ENCODE measurements at places on chromosomes 1 and 21. TPM values are rescaled to one million over a fixed set of nuclear protein-coding genes. Genes with fewer than 3 reads are reported as not detected.
A peak's percentile ranks its signal among the peaks of the same experiment; 100 is the strongest.

The S100A16 gene
- total RNA-seq: 37.3 TPM

The PTGFRN gene
- 3.2 TPM for total RNA-seq

The SLAMF9 gene
- not detected for total RNA-seq

DNA sequence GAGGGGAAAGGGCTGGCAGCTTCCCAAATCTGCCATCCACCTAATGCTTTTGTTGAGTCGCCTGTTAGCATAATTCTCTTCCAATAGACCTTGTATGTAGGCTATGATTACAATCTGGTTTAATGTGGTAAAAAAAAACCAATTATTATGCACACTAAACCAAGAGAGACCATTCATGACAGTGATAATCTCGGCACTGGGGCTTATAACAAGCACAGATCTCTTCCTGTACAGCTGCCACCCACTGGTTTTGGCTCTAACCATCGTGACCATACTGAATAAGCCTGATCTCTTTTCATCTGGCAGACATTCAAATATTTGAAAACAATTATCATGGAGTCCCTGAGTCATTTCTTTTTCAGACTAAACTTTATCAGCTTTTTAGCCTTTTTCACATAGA, 12.0 kb upstream of the SYT14 start:
- DNase-seq: no peak
- no peaks in the 10 kb centered on the region for H3K4me1 ChIP-seq

The AIRE gene
- not detected for total RNA-seq

- peak; percentile 67 for DNase-seq
- peaks cover 38% of the 10 kb centered on the region for H3K4me1 ChIP-seq
- no peaks in the 10 kb centered on the region for H3K27me3 ChIP-seq
- H3K27ac ChIP-seq: peak overlapping the region; percentile 61
These were observed 76.3 kb downstream of the MEGF6 start for GRCh38 chr1:3534803-3535637.

GRCh38 chr1:16125483-16125882, 30.4 kb downstream of the EPHA2 start:
- H3K36me3 ChIP-seq: no peaks in the 10 kb centered on the region
- DNase-seq: no peak
- H3K4me1 ChIP-seq: no peaks in the 10 kb centered on the region
- no peak overlapping the region for H3K27ac ChIP-seq

DNA sequence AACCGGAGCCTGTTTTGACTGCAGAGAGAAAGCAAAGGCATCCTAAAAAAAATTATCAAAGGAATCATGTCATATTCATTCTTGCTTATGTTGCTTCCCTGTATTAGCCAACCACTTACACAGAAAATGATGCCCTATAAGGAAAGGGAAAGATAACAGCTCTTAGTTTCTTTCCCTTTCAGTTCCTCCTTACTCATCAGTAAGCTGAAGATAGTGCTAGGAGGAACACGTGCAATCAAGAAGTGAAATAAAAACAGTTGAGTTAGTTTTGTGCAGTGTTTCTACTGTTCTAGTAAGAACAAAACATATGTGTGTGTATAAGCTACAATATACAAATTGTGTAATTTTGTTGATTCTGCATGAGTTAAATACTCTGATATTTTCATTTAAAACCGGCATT, 45.3 kb upstream of the MTF2 start:
- H3K4me1 ChIP-seq: no peaks in the 10 kb centered on the region
- H3K27ac ChIP-seq: no peak overlapping the region
- H3K36me3 ChIP-seq: no peaks in the 10 kb centered on the region
- no peak overlapping the region for H3K4me3 ChIP-seq
- H3K27me3 ChIP-seq: no peaks in the 10 kb centered on the region
- DNase-seq: no peak

- no peaks in the 10 kb centered on the region for H3K36me3 ChIP-seq
- DNase-seq: no peak
- H3K4me3 ChIP-seq: no peak overlapping the region
- H3K4me1 ChIP-seq: no peaks in the 10 kb centered on the region
These were observed 18.2 kb upstream of the AGO1 start for GRCh38 chr1:35864813-35865212.

- H3K4me1 ChIP-seq: peaks cover 54% of the 10 kb centered on the region
- H3K27ac ChIP-seq: peak overlapping the region; percentile 87
- no peaks in the 10 kb centered on the region for H3K27me3 ChIP-seq
- DNase-seq: no peak
- no peak overlapping the region for H3K4me3 ChIP-seq
These were observed 53.2 kb downstream of the STX6 start for GRCh38 chr1:180969434-180969833.

DNA sequence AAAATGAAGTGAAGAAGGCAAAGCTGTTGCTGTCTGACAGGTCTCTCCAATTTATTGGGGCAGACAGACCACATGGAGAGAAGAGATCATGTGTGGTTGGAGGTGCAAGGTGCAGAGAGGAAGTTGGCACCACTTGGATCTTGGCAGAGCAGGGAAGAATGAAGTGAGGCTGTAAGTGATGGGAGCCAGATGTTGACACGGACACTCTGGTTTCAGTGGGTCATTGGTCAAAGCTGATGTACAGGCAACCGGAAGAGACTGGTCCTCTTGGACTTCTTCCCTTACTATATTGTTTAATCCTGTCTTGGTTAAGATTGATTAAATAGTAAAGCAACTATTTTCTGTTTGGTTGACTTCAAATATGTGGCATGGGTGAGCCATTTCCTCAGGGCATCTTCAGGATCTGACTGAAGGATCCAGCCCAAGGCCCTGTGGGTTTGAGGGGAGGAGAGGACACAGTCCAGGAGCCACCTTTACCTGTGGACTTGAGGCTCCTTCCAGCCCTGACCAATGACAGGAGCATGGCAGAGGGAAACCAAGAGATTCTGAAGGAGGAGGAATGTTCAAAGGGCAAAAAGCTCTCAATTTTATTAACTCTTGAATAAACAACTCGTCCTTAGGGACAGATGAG, 49.4 kb downstream of the NENF start:
- no peaks in the 10 kb centered on the region for H3K27me3 ChIP-seq
- H3K27ac ChIP-seq: no peak overlapping the region
- DNase-seq: no peak

GRCh38 chr1:3676581-3677470, 24.5 kb downstream of the TP73 start:
- no peaks in the 10 kb centered on the region for H3K4me1 ChIP-seq
- H3K4me3 ChIP-seq: no peak overlapping the region
- no peak overlapping the region for H3K27ac ChIP-seq
- DNase-seq: no peak
- no peaks in the 10 kb centered on the region for H3K36me3 ChIP-seq

DNA sequence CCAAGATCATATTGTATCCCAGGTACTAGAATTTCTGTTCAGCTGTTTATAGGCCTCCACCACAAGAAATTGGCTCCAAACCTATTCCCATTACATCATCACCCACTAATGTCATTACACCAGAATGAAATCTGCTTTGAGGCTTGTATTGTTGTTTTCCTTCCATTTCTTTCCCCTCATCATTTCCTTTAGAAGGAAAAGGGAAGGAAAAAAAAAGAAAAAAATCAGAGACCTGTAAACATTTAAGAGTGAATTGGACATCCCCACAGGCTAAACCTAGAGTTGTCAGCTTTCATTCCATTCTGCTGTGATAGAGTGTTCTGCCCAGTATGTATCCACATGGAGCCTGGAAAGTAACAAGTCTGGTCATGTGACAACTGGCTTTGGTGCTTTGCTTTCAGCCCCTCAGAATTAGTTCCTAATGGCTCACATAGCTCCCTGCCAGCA, 44.6 kb downstream of the NFYC start:
- H3K4me1 ChIP-seq: peaks cover 75% of the 10 kb centered on the region
- peak overlapping the region; percentile 58 for H3K27ac ChIP-seq
- H3K36me3 ChIP-seq: no peaks in the 10 kb centered on the region

DNA sequence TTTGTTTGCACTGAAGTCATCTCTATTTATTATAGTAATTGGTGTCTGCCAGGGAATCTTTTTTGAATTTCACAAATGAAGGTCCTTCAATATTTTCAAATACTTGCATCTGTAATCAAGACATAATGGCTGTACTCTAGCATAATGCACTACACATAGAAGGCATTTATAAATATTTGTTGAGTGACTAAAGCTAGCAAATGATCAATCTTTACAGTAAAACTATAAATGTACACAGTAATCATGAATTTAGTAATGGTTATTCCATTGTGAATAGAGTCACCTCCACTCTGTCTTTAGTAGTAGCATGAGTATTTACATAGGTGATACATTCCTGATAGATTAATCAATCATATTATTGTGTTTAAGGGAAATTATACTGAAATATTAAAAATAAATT, 119.6 kb downstream of the USH2A start:
- H3K4me3 ChIP-seq: no peak overlapping the region
- no peaks in the 10 kb centered on the region for H3K4me1 ChIP-seq
- no peak overlapping the region for H3K27ac ChIP-seq
- DNase-seq: no peak
- H3K36me3 ChIP-seq: no peaks in the 10 kb centered on the region

DNA sequence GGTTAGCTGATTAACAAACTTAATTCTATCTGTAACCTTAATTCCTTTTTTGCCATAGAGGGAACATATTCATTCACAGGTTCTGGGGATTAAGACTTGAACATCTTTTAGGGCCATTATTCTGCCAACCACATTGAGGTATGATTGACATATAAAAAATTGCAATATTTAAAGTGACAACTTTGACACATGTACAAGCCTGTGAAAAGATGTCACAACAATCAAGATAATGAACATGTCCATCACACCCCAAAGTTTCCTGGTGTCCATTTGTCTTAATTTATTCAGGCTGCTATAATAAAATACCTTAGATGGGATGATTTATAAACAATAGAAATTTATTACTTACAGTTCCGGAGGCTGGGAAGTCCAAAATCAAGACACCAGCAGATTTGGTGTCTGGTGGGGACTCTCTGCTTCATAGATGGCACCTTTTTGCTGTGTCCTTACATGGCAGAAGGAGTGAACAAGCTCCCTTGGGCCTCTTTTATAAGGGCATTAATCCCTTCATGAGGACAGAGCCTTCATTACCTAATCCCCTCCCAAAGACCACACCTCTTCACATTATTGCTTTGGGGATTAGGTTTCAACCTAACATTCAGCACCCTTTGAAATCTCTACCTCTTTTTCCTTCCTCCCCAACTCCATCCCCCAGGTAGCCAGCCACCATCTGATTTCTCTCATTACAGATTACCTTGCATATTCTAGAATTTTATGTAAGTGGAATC, 33.0 kb upstream of the TP53BP2 start:
- H3K4me3 ChIP-seq: no peak overlapping the region
- H3K27ac ChIP-seq: no peak overlapping the region
- no peaks in the 10 kb centered on the region for H3K27me3 ChIP-seq
- H3K4me1 ChIP-seq: no peaks in the 10 kb centered on the region
- no peak for DNase-seq
- H3K36me3 ChIP-seq: no peaks in the 10 kb centered on the region

DNA sequence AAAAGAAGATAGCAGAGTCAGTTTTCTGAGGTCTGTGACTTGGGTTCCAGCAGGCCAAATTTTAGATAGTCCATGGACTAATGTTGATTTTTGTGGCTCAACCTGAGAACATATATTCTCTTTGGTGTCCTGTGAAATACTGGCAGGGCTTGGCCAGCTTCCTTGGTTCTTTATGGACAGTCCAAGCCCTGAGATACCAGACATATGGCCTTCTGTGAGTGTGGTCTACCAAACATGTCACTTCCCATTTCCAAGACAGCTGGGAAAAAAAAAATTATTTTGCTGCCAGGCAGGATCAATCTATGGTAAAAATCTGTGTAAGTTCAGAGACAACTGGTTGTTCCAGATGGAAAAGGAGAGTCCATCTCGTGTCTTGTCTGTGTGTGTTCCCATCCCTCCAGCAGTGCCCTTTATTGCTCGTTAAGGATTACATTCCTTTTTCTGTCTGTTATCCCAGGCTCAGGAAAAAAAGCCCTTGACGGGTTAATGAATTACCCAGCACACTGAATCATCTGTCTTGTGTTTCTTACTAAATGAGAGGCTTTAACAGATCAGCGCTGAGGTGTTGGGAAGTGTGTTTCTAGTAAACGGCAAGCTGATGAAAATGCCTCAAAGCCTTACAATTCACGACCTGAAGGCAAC, 33.4 kb upstream of the XPR1 start:
- H3K36me3 ChIP-seq: no peaks in the 10 kb centered on the region
- no peak overlapping the region for H3K27ac ChIP-seq
- no peaks in the 10 kb centered on the region for H3K27me3 ChIP-seq
- no peak overlapping the region for H3K4me3 ChIP-seq

DNA sequence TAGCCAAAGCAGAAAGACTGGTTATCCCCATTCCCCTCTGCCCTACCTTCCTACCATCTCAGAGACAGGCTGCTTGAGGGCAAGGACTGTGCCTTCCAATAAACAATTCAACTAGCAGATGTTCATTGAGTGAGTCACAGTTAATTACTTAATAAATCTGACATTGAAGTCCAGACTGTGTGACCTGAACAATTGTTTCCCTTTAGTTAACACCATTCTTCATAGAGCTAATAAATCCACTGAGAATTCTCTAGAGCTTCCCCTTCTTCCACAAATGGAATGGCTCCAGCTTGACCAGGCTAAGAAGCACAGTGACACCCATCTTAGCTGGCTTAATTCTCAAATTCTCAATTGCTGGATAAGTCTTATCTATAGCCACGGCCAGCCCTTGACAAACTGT, 61.9 kb upstream of the GJA5 start:
- no peaks in the 10 kb centered on the region for H3K27me3 ChIP-seq
- no peak for DNase-seq
- no peak overlapping the region for H3K27ac ChIP-seq
- no peaks in the 10 kb centered on the region for H3K36me3 ChIP-seq

The GRIK1 gene
- total RNA-seq: not detected

The VHLL gene
- not detected for total RNA-seq

GRCh38 chr1:193156822-193157142, 29.6 kb downstream of the B3GALT2 start:
- H3K27ac ChIP-seq: no peak overlapping the region
- peaks cover 25% of the 10 kb centered on the region for H3K36me3 ChIP-seq
- H3K27me3 ChIP-seq: no peaks in the 10 kb centered on the region
- H3K4me1 ChIP-seq: peaks cover 6% of the 10 kb centered on the region

DNA sequence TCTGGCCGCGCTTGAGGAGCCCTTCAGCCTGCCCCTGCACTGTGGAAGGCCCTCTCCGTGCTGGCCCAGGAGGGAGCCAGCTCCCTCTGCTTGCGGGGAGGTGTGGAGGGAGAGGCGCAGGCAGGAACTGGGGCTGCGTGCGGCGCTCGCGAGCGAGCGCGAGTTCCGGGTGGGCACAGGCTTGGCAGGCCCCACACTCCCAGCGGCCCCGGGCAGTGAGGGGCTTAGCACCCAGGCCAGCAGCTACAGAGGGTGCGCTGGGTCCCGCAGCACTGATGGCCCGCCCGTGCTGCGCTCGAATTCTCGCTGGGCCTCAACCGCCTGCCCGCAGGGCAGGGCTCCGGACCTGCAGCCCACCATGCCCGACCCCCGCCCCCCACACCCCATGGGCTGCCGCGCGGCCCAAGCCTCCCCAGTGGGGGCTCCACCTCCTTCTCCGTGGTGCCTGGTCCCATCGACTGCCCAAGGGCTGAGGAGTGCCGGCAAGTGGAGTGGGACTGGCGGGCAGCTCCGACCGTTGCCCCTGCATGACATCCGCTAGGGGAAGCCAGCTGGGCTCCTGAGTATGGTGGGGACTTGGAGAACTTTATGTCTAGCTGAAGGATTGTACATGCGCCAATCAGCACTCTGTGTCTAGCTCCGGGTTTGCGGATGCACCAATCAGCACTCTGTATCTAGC, 46.0 kb downstream of the COL24A1 start:
- no peak for DNase-seq
- H3K4me3 ChIP-seq: no peak overlapping the region
- no peaks in the 10 kb centered on the region for H3K4me1 ChIP-seq
- H3K27ac ChIP-seq: no peak overlapping the region
- H3K27me3 ChIP-seq: no peaks in the 10 kb centered on the region

- H3K27me3 ChIP-seq: no peaks in the 10 kb centered on the region
- no peaks in the 10 kb centered on the region for H3K36me3 ChIP-seq
- no peak overlapping the region for H3K4me3 ChIP-seq
- H3K27ac ChIP-seq: no peak overlapping the region
These were observed 55.4 kb upstream of the CAMK1G start for GRCh38 chr1:209527993-209528717.

The C1orf56 gene
- 13.5 TPM for total RNA-seq
